OCI-LY7 (cell line): ENCODE measurements at places on chromosomes 13 and 19. TPM values are rescaled to one million over a fixed set of nuclear protein-coding genes. Genes with fewer than 3 reads are reported as not detected.

Gene CD177
- not detected in 2 replicates for total RNA-seq

Gene UBE2S
- 285 and 321 TPM in 2 replicates for total RNA-seq

Gene CYP2S1
- not detected in 2 replicates for total RNA-seq

Gene RFPL4A
- total RNA-seq = not detected in 2 replicates

Gene UBL5
- total RNA-seq = 271 and 323 TPM in 2 replicates

Gene WDR62
- total RNA-seq = 60.2 and 65.4 TPM in 2 replicates

Gene CRX
- total RNA-seq = 0.11 TPM in 1 of 2 replicates, not detected in the other

Gene ATP4A
- total RNA-seq = 0.33 and 0.36 TPM in 2 replicates

Gene MAMSTR
- 1.2 and 1.8 TPM in 2 replicates for total RNA-seq

Gene IGSF23
- total RNA-seq = not detected in 2 replicates

Gene MYBPC2
- total RNA-seq = 22.2 and 28.2 TPM in 2 replicates

Gene MZT1
- total RNA-seq = 50.7 and 53.7 TPM in 2 replicates

Gene CRB3
- 2.3 and 2.9 TPM in 2 replicates for total RNA-seq

Gene ODAD3
- total RNA-seq = 0.79 and 1.2 TPM in 2 replicates

Gene DLL3
- 3.2 and 4.4 TPM in 2 replicates for total RNA-seq

DNA sequence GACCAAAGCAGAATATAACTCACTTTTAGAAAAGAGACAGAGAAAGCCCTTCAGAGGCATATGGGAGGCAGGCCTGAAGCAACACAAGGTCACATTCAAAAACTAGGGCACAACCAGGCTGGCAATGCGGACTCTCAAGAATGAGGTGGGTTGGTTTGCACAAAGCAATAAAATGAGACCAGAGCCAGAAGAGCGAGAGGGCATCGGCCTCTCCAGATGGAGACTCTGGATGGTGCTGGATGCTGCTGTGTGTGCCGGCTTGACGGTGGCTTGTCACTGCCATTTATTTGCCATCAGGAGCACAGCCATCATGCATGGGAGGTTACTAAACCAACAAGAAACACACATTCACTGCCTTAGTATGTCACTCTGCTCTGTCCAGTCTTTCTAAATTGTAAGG, 649.4 kb downstream of the DIAPH3 start:
- no peak for DNase-seq

GRCh38 chr13:72890546-72890945, 108.6 kb downstream of the PIBF1 start:
- DNase-seq = no peak

- DNase-seq = peak; percentile 68
Observed at GRCh38 chr19:16041299-16041990, 34.9 kb upstream of the TPM4 start.

DNA sequence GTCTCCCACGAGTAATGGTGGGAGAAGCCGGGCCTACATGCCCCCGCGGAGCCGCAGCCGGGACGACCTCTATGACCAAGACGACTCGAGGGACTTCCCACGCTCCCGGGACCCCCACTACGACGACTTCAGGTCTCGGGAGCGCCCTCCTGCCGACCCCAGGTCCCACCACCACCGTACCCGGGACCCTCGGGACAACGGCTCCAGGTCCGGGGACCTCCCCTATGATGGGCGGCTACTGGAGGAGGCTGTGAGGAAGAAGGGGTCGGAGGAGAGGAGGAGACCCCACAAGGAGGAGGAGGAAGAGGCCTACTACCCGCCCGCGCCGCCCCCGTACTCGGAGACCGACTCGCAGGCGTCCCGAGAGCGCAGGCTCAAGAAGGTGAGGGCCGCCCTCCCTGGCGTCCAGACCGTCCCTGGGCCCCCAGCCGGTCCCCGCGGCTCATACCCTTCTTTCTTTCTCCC, 1.4 kb upstream of the USF2 start:
- peak; percentile 58 for DNase-seq

DNA sequence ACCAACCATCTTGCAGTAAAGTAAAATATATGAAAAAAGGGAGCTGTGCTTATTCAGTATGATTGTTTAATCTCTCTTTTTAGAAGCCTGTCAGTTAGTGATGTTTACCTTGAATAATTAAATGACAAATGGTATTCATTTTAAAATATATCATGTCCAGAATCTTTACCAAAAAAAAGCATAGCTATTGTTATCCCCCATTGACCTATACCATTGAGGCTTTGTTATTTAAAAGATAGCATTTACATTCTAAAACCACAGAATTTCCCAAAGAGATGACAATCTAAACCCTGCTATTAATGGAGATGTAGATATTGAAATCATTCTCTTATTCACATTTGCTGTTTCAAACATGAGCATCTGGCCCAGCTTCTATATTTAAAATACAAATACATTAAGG, 2.2 kb downstream of the CNMD start:
- DNase-seq = no peak

GRCh38 chr13:83890358-83890757, 8.1 kb upstream of the SLITRK1 start:
- DNase-seq = no peak

GRCh38 chr19:10114651-10115391, 3.3 kb downstream of the P2RY11 start:
- DNase-seq = no peak

GRCh38 chr19:18291019-18291524, 9.7 kb upstream of the JUND start:
- no peak for DNase-seq

DNA sequence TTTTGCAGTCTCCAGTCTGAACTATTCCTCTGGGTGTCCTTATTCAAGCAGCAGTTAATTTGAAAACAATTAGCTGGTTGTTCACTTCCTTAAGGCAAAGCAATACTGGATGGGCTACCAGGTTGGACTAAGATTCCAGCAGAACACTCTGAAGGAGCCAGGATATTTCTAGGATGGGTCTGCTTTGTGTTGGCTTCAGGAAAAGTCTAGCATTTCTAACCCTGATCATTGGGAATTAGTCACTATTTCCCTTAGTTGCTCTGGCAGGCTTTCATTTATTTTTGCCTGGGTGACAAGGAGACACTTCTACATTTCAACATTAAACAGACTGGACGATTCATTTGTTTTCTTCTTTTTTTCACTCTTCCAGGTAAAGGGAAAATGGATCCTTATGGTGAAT, 228.4 kb downstream of the ENOX1 start:
- no peak for DNase-seq

DNA sequence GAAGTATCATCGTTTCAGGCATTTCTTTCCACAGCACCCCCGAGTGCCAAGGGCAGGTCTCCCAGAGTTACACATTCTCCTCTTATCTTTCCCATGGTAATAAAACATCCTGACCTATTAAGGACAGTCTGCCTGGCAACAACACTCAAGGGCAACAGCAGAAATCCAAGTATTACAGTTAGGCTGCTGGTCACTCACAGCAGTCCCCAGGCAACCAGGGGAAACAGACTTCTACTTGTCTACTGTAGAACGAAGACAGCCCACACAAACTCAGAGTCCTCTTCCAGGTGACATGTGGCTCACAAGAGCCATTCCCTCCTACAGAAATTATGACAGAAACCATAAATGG, 24.3 kb downstream of the RCBTB1 start:
- no peak for DNase-seq

GRCh38 chr13:96632536-96633320, 361.5 kb downstream of the OXGR1 start:
- no peak for DNase-seq

GRCh38 chr13:98385606-98386005, 191.3 kb downstream of the STK24 start:
- no peak for DNase-seq

DNA sequence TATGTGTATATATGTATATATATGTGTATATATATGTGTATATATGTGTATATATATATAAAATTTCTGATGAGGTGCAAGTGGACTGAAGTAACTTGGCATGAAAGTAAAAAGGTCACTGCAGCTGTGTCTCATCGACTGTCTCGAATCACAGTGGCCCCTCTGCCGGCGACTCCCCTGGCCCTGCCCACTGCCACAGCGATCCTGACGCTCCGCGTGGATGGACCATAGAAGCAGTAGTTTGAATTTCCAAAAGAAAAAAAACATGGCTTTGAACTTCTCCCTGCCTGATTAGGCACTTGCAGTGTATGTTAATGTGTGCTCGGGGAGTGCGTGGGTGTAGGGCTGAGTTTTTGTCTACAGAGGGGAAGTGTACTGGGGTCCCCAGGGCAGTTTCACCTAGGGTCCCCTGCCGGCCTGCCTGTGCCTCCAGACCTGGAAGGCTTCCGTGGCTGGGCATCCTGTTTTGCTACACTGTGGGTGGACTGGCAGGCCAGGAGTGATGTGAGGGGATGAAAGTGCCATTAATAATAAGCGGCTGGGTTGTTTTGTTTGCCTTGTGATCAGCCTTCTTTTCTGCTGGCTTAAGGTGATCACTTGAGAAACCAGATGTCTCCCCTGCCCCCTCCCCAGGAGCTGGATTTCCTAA, 10.8 kb downstream of the ZIC5 start:
- DNase-seq = no peak

DNA sequence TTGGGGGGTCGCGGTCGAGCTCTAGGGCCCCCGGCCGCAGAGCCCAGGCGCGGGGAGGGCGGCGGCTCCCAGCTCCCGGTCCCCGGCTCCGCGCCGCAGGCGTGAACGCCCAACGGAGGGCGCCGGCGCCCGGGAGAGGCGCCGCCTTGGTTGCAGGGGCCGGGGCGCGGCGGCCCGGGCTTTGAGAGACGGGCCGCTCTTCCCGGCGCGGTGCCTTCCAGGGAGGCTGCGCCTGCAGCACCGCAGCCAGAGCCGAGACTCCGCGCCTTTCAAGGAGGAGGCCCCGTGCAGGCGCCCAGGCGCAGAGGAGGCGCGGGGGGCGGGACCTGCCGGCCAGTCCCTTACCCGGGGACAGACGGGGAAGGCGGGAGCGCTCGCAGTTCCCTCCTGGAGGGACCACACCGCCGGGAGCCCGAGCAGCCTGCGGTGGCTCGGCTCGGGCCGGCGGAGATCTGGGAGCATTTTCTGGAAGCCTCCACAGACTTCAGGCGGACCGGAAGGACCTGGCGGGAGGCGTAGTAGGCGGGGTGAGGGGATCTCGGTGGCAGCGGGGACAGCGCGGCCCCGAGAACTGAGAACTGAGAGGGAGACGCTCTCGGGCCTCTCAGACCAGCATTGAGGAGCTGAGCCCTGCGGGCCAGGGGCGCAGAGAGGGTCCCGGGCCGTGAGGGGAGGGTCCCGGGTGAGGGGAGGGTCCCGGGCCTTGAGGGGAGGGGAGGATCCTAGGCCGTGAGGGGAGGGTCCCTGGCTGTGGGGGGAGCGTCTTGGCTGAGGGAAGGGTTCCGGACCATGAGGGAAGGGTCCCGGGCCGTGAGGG, 25.5 kb upstream of the MCF2L start:
- no peak for DNase-seq

GRCh38 chr13:35954207-35954560, 177.0 kb downstream of the DCLK1 start:
- no peak for DNase-seq

DNA sequence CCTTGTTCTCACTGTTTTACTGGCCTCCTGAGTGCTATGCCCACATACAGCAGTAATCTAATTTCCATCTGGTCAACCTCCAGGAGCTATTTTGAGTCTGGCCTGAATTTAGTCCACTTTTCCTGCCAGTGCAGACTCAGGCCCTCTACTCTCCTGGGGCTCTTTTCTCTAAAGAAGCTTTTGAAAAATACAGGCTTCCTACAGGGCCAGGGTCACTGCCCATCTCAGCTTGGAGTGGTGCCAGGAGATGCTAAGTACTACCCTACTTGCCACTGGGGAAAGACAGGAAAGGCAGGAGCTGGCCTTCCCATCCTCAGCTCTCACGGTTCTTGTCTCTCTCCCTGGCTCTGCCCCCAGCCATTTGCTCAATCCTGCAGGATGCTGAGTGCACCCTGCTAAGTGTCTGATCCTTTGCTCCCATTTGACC, 101.7 kb upstream of the SERP2 start:
- DNase-seq = no peak

- no peak for DNase-seq
Observed at GRCh38 chr19:14561847-14562351, 10.0 kb downstream of the NDUFB7 start.

DNA sequence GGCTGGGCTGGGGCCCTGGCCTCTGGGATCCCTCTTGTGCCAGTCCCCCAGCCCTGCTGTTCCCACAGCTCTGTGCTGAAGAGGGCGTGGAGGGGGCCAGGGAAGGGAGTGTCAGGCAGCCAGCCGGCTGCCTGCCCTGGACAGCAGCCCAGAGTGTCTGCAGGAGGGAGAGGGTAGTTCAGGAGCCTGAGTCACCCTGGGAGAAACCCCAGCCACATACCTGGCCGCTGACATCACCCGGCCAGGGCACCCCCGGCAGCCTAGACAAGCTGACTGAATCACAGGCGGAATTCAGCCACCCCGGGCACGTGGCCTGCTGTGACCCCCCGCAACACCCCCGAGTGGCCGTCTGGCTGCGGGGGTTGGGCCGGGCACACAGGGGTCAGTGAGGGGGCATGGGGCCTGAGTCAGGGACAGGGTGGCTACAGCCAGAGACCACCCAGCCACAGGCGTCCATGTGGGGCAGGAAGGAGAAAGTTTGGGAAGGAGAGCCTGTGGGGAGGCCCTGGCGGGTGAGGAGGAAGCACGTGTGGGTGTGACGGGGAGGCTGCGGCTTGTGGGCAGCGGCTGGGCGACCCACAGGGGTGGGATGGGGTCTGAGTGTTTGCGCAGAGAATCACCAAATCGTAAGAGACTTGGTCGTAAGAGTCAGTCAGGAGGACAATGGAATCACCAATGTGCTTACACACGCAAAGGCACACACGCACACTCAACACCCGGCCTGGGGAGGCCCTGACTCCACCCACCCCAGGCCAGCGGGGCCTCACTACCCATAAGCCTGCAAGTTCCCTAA, 11.9 kb upstream of the FOSB start:
- DNase-seq = no peak

GRCh38 chr13:45200701-45201232, at the start of gene KCTD4:
Gene KCTD4 (minus strand): TSS chr13:45201045. CDS start chr13:45194567, 6,478 bp downstream.
- DNase-seq = no peak

GRCh38 chr13:26384587-26384986, 130.7 kb downstream of the CDK8 start:
- DNase-seq = no peak

DNA sequence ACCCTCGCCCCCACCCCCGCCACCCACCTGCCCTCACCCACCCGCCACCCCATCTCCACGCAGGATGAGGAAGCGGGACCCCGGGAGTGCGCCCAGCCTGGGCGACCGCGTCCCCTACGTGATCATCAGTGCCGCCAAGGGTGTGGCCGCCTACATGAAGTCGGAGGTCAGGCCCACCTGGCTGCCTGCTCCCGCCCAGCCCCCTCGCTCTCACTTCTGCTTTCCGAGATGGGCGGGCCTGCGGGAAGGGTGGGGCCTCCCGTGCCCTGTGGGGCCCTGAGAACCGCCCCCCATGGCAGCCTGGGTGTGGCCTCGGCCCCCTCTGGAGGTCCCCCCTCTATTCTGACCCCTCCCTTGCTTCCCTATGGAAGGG, 3.1 kb upstream of the SPIB start:
- DNase-seq = peak; percentile 96
